ENCODE measurements at places on chromosomes 5 and 9.

GRCh38 chr9:91037511-91038482 lies 236.2 kb downstream of the SYK start:
- DNase-seq: no peak

GRCh38 chr9:89149726-89150125 lies 28.9 kb downstream of the SHC3 start:
- DNase-seq: no peak

- DNase-seq: no peak
These were observed 501.5 kb downstream of the DMAC1 start for GRCh38 chr9:7298123-7298522.

DNA sequence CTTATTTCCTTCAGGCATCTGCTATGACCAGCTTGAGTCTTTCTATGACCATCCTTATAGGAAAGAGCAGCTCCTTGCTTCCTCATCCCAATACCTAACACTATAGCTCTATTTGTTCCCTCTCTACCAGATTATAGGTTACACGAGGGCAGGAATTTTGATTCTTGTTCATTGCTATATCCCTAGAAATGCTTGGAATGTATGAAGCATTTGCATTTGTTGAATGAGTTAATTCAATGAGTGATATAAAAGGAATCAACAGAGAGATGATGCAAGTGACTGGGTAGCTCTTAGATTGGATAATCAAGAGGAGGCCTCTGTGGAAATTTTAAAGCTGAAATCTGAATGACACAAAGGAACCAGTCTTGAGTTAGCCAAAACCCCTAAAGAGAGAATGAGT lies 13.9 kb downstream of the ZCCHC9 start:
- no peak for DNase-seq

- no peak for DNase-seq
These were observed 2.1 kb upstream of the OGN start for GRCh38 chr9:92406477-92406876.

GRCh38 chr9:128607642-128608350 lies 48.9 kb downstream of the DYNC2I2 start:
- DNase-seq: no peak

DNA sequence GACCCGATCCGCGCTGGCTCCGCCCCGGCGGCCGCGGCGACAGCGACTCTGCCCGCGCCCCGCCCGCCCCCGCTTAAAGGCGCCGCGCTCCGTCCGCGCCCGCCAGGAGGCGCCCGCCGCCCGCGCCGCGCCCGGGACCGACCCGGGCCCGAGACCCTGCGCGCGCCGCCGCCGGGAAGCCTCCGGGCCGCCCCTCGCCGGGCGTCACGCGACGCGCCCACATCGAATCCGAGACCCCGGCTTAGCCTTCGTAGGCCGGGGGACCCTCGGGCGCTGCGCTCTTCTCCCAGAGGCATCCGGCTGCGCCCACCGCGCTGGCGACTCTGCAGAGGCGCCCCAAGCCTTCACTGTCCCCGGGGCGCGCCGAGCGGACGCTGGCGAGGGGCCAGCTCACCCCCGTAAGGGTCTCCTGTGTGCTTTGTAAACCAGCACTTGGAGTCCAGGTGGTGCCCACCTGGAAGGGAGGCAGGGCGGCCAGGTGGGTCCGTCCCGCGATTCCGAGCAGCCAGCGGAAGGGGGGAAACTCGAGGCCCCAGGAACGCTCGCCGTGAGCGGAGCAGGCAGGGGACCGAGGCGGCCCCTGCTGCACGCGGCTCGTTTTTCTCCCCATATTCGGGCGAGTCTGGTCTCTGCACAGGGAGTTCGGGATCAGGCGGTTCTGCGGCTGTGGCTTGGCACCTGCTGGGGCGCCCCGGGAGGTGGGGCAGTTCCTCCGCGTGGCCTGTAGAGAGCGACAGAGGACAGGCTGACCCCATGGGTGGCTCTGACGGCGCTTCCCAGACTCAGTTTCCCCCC lies 423 bp upstream of the ABCA2 start:
- no peak for DNase-seq

- DNase-seq: peak; percentile 97
These were observed 18.0 kb upstream of the STARD4 start for GRCh38 chr5:111530298-111530740.

- no peak for DNase-seq
These were observed 2.6 kb upstream of the MZB1 start for GRCh38 chr5:139392324-139392677.

DNA sequence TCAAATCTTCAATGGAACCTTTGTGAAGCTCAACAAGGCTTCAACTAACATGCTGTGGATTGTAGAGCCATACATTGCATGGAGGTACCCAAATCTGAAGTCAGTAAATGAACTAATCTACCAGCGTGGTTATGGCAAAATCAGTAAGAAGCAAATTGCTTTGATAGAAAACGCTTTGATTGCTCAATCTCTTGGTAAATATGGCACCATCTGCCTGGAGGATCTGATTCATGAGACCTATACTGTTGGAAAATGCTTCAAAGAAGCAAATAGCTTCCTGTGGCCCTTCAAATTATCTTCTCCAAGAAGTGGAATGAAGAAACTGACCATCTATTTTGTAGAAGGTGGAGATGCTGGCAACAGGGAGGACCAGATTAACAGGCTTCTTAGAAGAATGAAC lies 54.7 kb upstream of the TTC39B start:
- DNase-seq: no peak

- DNase-seq: no peak
These were observed 47.7 kb downstream of the ATG10 start for GRCh38 chr5:82019342-82020138.

- DNase-seq: no peak
These were observed 129.7 kb downstream of the ADAMTS2 start for GRCh38 chr5:179215576-179215975.

- DNase-seq: no peak
These were observed 284.8 kb downstream of the CRB2 start for GRCh38 chr9:123640792-123641222.

GRCh38 chr9:107144475-107144874 lies 138.6 kb upstream of the RAD23B start:
- no peak for DNase-seq

GRCh38 chr5:95821110-95822021 lies 1.2 kb downstream of the GLRX start:
- DNase-seq: no peak

GRCh38 chr5:103041071-103041676 lies 78.8 kb downstream of the GIN1 start:
- DNase-seq: peak; percentile 13

DNA sequence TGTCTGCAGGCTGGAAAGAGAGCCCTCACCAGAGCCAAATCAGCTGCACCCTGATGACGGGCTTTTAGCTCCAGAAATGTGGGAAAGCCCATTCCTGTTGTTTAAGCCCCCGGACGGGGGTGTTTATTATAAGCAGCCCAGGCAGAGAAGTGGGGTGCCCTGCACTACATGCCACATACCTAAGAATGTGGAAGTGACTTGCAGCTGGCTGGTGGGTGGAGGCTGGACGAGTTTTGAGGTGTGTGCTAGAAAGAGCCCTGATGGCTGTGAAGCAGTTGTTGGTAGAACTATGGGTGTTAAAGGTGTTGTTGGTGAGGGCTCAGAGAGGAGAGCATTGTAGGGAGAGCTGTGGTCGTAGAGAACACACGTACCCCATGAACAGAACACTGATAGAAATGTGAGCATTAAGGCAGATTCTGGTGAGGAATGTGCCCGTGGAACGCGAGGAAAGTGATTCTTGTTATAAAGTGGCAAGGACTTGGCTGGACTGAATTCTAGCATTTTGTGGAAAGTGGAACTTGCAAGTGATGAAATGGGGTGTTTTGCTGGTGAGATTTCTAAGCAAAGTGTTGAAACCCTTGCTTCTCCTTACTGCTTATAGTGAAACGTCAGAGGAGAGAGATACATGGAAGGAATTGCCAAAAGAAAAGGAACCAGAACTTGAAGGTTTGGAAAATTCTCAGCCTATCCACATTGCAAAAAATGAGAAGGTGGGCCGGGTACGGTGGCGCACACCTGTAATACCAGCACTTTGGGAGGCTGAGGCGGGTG lies 38.9 kb downstream of the AHRR start:
- DNase-seq: no peak

- peak; percentile 2 for DNase-seq
These were observed 46.7 kb upstream of the CER1 start for GRCh38 chr9:14769230-14769571.

- DNase-seq: no peak
These were observed 80.9 kb downstream of the PPP2R2B start for GRCh38 chr5:146797658-146798057.

- no peak for DNase-seq
These were observed 66.5 kb downstream of the MARCHF3 start for GRCh38 chr5:126963822-126964375.

DNA sequence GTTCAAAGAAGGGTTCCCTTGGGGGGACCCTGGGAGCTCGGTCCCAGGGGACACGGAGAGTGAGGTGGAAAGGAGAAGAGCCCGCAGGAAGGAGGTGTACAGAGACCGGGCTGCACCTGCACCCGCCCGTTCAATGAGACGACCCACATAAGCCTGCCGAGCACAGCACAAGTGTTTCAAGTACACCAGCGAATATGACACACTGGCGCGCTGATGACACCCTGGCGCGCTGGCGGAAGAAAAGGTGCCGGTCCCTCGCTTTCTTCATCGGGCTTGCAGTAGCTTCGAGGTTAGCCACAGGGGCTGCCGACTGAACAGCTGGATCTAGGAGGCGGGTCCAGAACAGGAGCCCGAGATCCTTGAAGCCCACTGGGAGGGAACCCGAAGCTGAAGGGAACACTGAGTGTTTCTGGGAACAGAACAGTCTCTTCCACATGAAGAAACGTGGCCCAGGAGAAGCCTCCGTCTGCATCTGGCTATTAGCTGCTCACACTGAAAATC lies 1.4 kb downstream of the TBC1D9B start:
- DNase-seq: no peak

DNA sequence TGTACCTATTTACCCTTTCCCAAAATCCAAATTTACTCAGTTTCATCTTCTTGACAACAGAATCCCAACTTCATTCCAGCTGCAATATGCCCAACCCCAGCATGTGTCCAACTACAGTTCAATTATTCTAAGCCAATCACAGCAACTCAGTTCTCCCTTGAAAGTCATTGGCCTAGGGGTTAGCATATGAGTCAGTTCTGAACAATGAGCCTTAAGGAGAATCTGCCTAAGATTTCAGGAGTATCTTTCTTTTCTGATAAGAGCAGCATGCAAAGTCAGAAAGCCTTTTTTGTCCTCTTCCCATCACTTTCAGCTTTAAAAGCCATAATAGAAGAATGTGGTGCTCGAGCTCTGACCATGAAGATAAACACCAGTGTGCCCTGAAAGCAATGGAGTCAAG lies 44.4 kb upstream of the RASGRF2 start:
- no peak for DNase-seq

DNA sequence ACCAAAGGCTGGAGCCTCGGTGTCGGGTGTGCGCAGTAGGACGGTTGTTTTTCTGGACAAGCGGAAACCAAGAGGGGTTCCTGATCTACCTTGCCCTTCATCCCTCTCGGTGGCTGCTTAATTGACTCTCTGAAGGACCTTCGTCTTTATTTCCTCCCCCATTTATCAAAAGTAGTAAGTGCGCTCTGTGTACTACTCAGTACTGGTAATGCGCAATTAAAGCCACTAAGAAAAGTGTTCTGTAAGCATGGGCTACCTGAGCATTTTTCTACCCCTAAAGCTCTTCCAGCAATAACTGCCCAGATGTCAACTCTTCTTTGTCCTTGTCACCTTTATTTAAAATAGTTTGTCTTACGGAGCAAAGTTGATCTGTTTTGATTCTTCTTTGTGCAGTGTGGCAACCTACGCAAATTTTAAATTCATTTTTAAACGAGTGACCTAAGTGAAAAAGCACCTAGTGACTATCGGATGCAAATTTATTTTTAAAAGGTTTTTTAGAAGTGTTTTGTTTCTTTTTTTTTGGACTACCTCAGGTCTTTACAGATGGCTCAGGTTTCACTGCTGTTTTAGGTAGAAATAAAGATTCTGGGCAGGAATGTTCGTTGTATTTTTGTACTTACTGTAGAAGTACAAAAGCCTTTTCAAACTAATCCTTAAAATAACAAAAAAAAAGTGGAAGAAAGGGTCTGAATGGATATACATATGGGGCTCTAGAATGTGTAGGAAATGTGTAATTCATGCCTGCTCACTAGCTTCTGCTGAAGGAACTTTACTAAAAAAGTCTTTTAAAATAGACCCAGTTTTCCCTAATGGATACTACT lies 2.0 kb downstream of the JMY start:
- DNase-seq: no peak

GRCh38 chr5:6525910-6526309 lies 77.3 kb downstream of the UBE2QL1 start:
- DNase-seq: no peak

DNA sequence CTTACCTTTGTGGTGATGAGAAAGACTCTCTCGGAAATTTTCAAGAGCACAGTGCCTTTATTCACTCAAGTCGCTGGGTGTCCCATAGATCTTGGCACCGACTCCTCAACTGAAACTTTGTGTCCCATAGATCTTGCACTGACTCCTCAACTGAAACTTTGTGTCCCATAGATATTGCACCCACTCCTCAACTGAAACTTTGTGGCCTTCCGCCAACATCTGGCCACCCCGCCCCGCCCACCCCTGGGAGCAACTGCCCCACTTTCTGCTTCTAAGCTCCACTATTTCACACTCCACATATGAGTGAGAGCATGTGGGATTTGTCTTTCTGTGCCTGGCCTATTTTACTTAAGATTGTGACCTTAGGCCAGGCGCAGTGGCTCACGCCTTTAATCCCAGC lies 12.7 kb upstream of the EGFL7 start:
- no peak for DNase-seq

GRCh38 chr5:78627766-78628165 lies 20.8 kb downstream of the LHFPL2 start:
- DNase-seq: no peak

GRCh38 chr9:8491563-8491962 lies 692.0 kb upstream of the DMAC1 start:
- DNase-seq: no peak

DNA sequence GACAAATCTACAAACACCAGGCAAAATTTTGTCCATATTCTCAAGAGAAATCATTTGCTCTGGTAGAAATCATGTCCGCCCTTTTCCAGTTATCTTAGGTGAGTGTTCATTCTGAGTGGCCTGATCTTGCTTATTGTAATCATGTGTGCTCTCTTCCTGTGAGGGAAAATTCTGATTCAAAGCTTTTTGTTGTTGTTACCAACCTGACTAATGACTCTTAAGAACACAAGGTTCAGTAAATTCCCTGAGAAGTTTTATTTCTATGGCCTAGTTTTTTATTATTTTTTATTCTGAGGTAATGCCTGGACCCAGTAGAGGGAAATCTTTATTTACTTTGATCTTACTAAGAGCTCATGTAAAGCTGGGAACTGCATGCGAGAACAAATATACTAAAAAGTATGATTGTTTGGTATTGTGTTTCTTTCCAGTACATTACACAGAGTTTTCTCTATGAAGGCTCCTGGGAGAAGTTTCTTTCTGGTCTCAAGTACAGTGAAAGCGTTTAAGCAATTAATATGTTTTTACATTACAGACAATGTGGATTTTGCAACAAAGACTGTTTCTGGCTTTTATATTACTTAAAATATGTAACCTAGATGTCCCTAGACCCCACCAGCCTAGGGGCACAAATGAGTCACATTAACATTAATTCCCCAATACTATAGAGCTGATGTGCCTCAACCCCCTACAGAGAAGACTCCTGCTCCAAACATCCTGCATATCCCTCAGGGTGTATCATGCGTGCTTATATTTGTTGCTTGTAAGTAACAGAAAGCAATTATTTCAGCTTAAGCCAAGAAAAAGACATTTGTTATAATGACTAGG lies 138.1 kb downstream of the TMEM167A start:
- DNase-seq: no peak

GRCh38 chr5:38478878-38479277 lies 77.6 kb downstream of the LIFR start:
- no peak for DNase-seq
